ENCODE measurements at places on chromosomes 2 and 18.

DNA sequence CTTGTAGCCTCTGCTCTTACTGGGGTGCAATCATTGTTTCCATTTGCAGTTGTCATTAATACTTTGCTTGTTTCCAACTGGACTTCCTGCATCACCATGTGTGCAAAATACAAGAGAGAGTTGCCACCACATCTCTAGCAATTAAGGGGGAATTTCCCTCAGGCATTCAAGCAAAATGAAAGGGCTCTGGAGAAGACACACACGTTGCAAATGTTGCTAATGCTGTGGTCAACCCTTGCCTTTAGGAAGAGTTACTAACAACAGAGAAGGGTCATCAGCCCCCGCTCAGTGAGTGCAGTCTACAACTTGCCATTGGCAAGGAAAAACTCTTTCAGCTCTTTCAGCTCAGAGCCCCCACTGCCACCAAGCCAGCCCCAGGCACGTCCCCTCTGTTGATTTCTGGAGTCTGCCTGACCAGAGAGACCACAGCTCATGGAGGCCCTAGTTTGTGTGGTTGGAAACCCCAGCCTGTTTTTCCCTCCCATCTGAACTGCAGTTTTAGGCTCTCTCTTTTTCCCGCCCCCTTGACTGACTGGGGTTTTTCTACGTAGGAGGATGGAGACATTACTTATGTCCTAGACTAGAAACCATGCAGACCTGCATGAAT, 25.9 kb upstream of the GPR45 start:
- DNase-seq = peak; percentile 8

GRCh38 chr2:117108741-117109267, 705.7 kb upstream of the DDX18 start:
- no peak for DNase-seq

- DNase-seq = no peak
Measured at GRCh38 chr2:134199123-134199522, 54.7 kb upstream of the MGAT5 start.

GRCh38 chr18:65938592-65939372, 188.0 kb downstream of the CDH7 start:
- peak; percentile 16 for DNase-seq

GRCh38 chr2:72915907-72916742, 1.2 kb upstream of the EMX1 start:
- peak; percentile 56 for DNase-seq
